ENCODE measurements at places on chromosomes 12 and 14.
A peak's percentile ranks its signal among the peaks of the same experiment; 100 is the strongest.

DNA sequence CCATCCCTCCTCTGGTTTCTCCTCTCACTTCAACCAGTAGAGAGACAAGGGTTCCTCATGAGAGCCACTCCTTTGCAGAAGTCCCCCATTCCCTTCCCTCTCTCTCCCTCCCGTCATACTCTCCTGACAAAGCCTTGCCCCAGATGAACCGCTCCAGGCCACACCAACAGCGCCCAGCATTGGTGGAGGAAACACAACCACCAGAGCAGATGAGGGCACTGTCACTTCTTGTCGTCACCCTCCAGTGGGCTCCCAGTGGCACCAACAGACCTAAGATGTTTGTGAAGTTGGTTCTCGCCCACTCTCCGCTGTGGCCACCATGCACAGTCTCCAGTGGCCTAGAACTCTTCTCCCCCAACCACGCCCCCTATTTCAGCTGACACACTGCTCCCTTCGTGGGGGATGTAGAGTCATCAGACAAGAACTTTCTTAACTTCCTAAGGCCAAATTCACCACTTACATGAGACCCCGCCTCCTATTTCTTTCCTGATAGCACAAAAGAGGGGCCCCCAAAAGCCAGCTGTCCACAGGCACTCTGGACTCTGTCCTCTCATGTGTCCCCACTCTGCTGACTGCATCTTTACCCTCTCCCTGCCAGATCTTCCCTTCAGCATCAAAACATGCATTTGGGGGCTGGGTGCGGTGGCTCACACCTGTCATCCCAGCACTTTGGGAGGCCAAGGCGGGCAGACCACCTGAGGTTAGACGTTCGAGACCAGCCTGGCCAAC lies 29.2 kb upstream of the PLEKHG6 start:
- H3K4me3 ChIP-seq, result no peak overlapping the region
- no peaks in the 10 kb centered on the region for H3K27me3 ChIP-seq
- peaks cover 72% of the 10 kb centered on the region for H3K4me1 ChIP-seq
- DNase-seq, result no peak
- H3K27ac ChIP-seq, result peak overlapping the region; percentile 99

- no peaks in the 10 kb centered on the region for H3K36me3 ChIP-seq
- H3K4me3 ChIP-seq, result no peak overlapping the region
- no peaks in the 10 kb centered on the region for H3K4me1 ChIP-seq
- no peaks in the 10 kb centered on the region for H3K27me3 ChIP-seq
These were observed 28.1 kb upstream of the TBC1D30 start for GRCh38 chr12:64796205-64796845.

DNA sequence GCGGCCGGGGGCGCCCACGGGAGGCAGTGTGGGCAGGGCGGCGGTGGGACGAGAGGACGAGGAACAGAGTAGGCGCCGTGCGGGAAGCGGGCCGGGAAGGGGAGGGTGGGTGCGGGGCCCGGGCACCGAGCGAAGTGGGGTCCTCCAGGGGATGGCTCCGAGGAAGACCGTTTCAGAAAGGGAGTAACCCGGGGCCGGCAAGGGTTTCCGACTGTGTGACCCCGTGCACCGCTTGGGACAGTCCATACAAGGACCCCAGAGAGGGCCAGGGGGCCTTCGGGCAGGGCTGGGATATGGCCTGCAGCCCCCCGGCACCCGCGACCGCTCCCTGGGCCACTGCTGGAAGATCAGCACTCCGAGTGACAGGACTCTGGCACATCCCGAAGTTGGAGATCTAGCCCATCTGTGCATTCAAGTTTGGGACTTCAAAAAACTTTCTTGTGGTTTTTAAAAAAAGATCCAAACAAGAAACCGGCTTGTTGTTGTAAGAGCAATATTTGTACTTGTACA lies 448 bp downstream of the TSPAN9 start:
- peaks cover 16% of the 10 kb centered on the region for H3K4me1 ChIP-seq
- H3K27ac ChIP-seq, result peak overlapping the region; percentile 94
- peak overlapping the region; percentile 90 for H3K4me3 ChIP-seq
- DNase-seq, result no peak
- H3K36me3 ChIP-seq, result no peaks in the 10 kb centered on the region
- no peaks in the 10 kb centered on the region for H3K27me3 ChIP-seq

DNA sequence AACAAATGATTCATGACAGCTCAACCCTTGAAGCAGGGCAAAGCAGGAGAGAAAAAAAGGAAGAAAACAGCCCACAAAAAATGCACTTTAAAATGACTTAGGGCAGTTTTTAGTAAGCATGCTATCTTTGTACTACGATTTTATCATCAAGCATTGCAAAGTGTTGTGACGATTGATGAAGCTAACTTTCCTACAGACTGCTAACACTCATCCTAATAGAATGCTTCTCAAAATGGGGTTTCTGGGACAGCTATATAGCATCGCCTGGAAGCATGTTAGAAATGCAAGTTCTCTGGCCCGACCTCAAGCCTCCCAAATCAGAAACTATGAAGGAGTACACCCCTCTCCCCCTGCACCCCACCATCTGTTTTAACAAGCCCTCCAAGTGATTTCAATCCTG lies 256.4 kb downstream of the SSPN start:
- H3K27me3 ChIP-seq, result no peaks in the 10 kb centered on the region
- H3K4me1 ChIP-seq, result no peaks in the 10 kb centered on the region
- H3K4me3 ChIP-seq, result no peak overlapping the region
- no peak overlapping the region for H3K27ac ChIP-seq
- DNase-seq, result no peak
- no peaks in the 10 kb centered on the region for H3K36me3 ChIP-seq

DNA sequence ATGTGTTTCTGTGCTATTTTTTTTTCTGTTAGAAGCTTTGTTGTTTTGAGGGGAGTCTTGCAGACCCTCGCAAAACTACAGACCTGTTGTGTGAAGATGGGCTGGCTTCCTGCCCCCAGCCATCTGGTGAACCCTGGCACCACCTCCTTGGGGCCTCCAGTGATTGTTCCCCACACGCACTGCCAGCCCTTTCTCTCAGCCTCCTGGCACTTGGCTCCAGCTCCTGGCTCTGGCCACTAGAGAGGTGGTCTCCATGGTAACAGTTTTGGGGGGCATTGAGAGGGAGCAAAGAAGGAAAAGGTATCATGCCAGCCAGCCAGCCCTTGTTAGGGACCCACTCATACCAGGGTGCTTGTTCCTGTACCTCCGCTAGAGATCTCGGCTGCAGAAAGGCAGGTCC lies 176.4 kb upstream of the RPH3A start:
- DNase-seq, result no peak
- no peak overlapping the region for H3K27ac ChIP-seq
- no peaks in the 10 kb centered on the region for H3K4me1 ChIP-seq
- no peaks in the 10 kb centered on the region for H3K27me3 ChIP-seq
- H3K4me3 ChIP-seq, result no peak overlapping the region
- no peaks in the 10 kb centered on the region for H3K36me3 ChIP-seq

- no peak for DNase-seq
- H3K4me3 ChIP-seq, result no peak overlapping the region
- H3K27ac ChIP-seq, result peak overlapping the region; percentile 88
These were observed 7.5 kb upstream of the AQP2 start for GRCh38 chr12:49942921-49943624.

- H3K27ac ChIP-seq, result peak overlapping the region; percentile 78
- H3K36me3 ChIP-seq, result peaks cover 40% of the 10 kb centered on the region
- H3K4me3 ChIP-seq, result no peak overlapping the region
- peaks cover 85% of the 10 kb centered on the region for H3K4me1 ChIP-seq
These were observed 107.1 kb downstream of the GPR135 start for GRCh38 chr14:59358102-59358501.

DNA sequence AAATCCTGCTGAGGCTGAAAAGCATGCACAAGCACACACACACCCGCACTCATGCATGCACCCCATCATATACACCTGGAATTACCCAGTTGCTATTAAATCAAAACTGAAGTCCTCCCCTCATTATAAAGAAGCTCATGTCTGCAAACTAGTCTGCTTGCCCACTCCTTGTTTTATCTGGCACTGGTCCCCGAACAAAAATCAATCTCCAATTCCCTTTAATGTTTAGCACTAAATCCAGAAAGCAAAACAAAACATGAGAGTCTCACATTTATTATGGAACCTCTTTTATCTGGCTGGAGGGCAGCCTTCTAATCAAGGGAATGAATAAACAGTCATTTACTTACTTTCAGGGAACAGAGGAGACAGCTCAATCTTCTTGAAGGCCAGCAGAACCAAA lies 1093.4 kb upstream of the FLRT2 start:
- no peak overlapping the region for H3K4me3 ChIP-seq
- H3K36me3 ChIP-seq, result no peaks in the 10 kb centered on the region
- no peak for DNase-seq
- H3K27ac ChIP-seq, result no peak overlapping the region
- no peaks in the 10 kb centered on the region for H3K27me3 ChIP-seq

DNA sequence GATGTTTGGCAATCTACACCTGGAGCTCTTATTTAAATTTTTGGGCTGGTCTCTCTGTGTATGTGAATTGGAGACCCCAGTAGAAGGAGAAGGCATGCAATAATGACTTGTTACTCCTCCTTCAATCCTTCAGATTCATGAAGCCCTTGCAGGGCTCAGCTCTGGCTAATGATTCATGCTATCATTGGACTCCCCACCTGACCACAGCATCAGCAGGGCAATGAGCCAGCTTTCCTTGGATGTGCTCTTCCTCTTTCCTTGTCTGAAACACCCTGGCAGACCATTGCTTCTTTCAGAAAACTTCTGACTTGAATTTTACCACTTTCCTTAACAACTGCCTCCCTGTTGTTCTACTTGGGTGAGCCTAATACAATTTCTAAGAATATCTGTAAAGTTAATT lies 1019.2 kb downstream of the AACS start:
- H3K4me3 ChIP-seq, result no peak overlapping the region
- no peak overlapping the region for H3K27ac ChIP-seq
- no peaks in the 10 kb centered on the region for H3K36me3 ChIP-seq
- no peaks in the 10 kb centered on the region for H3K27me3 ChIP-seq
- no peaks in the 10 kb centered on the region for H3K4me1 ChIP-seq
- DNase-seq, result no peak

DNA sequence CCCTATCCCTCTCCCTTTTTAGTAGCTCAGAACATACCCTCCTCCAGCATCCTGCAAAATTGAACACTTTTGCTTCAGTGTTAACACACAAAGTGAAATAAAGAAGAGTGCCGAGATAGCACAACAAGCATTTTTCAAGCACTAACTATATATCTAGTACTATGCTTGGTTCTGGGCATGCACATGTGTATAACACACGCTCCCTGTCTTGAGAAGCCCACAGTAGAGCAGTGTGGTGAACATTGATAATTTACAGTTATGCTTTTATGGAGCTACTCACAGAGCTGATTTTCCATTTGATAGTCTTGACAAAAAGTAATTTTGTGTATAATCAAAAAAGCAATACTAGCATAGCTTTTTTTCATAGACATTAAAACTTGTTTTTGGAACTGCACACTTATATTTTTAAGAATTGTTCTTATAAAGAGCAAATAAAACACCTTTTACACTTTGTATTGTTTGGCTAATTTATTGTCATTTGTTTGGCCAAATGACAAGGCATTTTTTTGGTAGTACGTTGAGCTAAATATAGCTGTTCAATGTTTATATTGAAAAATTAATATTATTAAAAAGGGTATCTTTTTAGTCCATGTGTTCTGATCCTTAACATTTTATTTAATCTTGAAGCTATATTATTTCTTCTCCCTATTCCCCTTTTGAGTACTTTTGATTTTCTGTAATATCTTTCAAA lies 39.7 kb downstream of the LEMD3 start:
- H3K27me3 ChIP-seq, result no peaks in the 10 kb centered on the region
- peaks cover 13% of the 10 kb centered on the region for H3K36me3 ChIP-seq
- H3K4me3 ChIP-seq, result no peak overlapping the region
- no peak for DNase-seq
- H3K4me1 ChIP-seq, result no peaks in the 10 kb centered on the region
